Astrocyte of the spinal cord (primary cell): ENCODE measurements at places on chromosomes 2 and 18.

DNA sequence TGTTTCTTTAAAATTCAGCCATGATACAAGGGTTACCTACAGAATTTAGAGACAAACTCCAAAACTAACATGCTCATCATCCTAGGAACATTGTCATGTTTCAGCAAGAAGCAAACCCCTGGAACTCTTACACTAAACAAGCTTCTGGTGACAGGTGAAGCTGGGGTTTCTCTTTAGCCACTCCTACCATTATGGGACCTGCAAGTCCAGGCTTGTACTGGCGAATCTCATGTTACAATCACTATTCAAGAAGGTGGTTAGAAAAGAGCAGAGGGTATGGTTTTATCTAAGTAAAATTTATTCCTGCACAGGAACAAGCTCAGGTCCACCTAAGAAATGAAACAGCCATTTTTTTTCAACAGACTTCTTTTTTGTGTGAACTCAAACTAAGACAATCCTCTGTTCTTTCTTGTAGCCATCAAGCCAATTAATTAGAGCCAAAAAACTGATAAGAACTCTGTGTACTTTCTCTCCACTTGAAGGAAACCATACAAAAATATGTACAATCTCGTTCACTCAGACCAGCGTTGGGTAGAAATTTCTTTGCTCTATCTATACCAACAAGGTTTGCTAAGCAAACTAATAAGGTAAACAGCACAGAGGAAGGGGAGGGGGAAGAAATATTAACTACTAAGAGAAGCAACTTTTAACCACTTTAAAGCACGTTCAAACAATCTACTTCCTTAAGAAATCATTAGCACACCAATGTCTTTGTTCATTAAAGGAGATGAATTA lies 63.3 kb upstream of the NEDD4L start:
- no peak for DNase-seq

DNA sequence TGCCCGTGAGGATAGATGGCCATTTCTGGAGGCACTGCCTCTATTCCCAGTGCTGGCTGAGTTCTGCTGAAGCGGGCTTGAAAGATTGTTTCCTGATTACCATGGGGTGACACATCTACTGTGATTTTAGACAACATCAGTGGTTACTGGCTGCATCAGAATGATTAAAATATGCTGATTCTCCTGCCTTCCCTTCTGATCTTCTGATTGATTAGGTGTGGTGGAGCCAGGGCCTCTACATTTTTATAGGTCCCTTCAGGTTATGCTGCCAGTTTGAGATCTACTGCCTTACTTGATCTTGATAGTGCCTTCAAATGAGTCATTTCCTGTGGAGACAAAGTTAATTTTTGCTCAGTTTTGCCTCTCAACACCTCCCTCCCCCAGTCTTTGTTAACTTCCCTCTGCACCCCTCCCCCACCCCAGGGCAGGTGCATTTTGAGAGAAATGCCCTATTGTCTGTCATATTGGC lies 31.6 kb upstream of the SNORC start:
- DNase-seq = peak; percentile 7

DNA sequence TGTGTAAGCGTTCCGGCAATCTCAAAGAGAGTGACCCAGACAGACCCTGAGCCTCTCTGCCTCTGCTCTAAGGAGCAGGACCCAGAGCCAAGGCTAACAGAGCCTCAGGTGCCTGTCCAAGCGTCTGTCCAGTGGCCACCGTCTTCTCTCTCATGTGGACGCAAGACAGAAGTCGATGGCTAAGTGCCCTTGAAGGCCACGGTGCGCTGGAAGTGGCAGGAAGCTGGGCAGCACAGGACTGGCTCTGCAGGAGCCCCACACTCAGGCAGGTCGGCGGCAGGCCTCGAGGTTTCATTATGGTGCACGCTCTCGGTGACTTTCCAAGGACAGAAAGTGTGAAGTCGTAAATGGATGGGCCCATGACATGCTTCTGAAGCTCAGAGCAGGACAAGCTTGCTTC lies 49.1 kb downstream of the HDAC4 start:
- DNase-seq = no peak

- DNase-seq = peak; percentile 80
Observed at GRCh38 chr2:43224131-43224570, 2.3 kb downstream of the ZFP36L2 start.

DNA sequence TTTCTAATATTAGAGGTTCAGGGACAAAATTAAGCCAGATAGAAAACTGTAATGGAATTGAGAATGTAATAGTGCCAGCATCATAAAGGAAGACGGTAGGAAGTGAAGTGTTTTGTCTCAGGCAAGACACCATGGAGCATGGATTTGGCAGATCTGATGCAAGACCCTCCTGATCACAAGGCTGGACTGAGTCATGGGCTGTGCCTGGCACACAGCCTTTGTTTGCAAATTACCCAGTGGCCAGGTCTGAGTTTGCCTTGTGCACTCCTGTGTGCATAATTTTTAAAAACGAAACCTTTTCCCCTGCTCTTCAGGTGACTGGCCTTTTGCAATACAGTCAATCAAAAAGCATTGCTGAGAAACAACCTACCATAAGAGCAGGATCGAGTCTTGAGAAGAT lies 2.0 kb upstream of the UPP2 start:
- peak; percentile 10 for DNase-seq

DNA sequence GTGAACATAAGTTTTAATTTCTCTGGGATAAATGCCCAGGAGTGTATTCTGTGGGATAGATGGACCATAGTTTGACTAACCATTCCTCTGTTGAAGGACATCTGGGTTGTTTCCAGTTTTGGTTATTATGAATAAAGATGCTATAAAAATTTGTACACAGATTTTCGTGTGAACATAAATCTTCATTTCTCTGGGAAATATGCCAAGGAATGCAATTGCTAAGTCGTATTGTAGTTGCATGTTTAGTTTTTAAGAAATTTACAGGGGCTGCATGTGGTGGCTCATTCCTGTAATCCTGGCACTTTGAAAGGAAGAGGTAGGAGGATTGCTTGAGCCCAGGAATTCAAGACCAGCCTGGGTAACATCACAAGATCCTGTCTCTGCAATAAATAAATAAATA lies 6.9 kb upstream of the SLC11A1 start:
- DNase-seq = no peak

DNA sequence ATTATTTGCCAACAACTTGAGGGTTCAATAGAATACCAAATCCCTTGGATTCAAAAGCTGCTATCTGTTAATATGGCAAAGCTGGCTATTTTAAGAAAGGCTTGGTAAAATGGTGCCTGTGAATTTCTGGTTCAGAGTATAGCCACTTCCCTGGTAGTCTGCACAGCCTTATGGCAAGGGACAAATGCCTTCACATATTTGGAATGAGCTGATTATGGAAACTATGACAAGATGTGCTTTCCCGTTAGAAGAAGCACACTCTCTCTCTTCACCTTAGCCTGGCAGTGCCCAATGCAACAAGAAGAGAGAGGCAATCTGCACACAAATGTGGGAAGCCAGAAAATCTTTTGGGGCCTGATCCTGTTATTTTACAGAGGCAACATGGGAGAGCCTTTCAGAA lies 47.5 kb upstream of the MAP3K20 start:
- DNase-seq = no peak

DNA sequence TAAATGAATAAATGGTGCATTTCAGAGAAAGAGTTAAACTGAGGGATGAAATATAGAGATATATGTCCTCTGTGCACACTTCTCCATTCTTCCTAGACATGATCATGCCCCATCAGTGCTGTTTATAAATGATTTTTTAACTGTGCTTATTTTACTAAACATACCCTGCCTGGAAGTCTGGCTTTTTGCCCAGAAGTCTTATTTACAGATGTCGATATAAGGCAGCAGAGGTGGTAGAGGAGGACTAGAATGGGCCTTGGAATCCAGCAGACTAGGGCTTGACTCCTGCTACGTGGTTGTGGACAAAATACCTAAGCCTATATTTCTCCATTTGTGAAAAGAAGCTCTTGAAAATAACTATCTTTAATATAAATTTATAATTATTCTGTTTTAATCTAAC lies 355.5 kb downstream of the RAD51AP2 start:
- DNase-seq = peak; percentile 32

DNA sequence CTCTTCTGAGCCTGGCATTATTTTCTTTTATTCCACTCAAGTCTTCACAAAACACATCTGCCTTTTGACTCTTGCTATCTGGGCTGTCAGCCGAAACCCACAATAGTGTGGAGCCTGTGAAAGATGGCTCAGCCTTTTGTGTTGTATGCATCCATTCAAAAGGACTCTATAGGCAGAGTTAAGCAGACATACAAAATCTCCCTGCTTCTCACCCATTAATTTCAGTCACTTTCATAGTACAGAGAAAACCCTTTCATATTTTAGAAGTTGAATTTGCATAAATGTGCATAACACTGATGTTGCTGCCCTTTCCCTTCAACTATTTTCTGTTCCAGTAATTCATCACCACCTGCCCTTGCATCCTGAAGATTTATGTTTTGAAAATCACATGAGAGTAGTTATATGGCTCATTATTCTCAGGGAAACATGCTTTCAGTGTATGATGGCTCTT lies 154.6 kb downstream of the EVA1A start:
- no peak for DNase-seq

DNA sequence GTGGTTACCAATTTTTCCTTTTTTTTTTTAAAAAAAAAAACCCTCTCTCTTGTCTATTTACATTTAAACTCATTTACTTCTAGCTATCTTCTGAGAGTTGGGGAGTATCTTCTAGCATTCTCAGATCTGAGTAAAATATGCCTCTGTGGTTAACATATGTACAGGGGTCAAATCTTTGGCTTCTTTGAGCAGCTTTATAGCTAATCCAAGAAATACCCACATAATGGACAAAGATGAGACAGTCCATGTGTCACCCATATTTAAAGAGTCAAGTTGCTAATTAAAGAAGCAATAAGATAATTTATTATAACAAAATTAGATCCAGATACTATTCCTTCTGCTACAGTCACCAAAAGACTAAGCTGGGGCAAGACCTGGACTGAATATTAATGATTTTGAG lies 139.0 kb upstream of the HNRNPA3 start:
- DNase-seq = no peak

GRCh38 chr2:758073-758820 lies 81.0 kb upstream of the TMEM18 start:
- DNase-seq = no peak

DNA sequence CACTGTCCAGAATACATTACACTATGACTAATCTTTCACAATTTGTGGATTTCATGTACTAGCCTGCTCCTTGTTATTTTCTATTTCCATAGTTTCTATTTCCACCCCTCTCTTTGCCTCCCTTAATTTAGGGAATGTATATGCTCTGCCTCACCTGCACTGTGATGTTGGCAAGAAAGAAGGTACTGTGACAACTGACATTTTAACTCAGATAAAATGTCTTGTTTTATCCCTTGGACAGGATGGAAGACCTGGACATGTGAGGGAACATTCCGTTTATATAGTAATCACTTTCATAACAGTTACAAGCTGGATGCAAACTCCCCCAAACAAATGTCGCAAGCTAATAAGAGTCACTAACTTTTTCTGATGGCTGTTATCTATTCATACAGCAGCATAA lies 21.5 kb upstream of the DSG3 start:
- DNase-seq = no peak

- no peak for DNase-seq
Observed at GRCh38 chr2:239673641-239674040, 272.8 kb upstream of the HDAC4 start.

GRCh38 chr2:170098626-170099312 lies 79.2 kb upstream of the MYO3B start:
- peak; percentile 26 for DNase-seq
